ENCODE measurements at places on chromosomes 4 and X. TPM values are rescaled to one million over a fixed set of nuclear protein-coding genes. Genes with fewer than 3 reads are reported as not detected.

TMEM35A gene
- not detected for total RNA-seq

SH2D1A gene
- total RNA-seq = not detected

CHIC1 gene
- 5.1 TPM for total RNA-seq

USP26 gene
- total RNA-seq = not detected

AGA gene
- 17.3 TPM for total RNA-seq

GJB1 gene
- not detected for total RNA-seq
